OCI-LY7 (cell line): ENCODE measurements at places on chromosomes 1 and 21.

DNA sequence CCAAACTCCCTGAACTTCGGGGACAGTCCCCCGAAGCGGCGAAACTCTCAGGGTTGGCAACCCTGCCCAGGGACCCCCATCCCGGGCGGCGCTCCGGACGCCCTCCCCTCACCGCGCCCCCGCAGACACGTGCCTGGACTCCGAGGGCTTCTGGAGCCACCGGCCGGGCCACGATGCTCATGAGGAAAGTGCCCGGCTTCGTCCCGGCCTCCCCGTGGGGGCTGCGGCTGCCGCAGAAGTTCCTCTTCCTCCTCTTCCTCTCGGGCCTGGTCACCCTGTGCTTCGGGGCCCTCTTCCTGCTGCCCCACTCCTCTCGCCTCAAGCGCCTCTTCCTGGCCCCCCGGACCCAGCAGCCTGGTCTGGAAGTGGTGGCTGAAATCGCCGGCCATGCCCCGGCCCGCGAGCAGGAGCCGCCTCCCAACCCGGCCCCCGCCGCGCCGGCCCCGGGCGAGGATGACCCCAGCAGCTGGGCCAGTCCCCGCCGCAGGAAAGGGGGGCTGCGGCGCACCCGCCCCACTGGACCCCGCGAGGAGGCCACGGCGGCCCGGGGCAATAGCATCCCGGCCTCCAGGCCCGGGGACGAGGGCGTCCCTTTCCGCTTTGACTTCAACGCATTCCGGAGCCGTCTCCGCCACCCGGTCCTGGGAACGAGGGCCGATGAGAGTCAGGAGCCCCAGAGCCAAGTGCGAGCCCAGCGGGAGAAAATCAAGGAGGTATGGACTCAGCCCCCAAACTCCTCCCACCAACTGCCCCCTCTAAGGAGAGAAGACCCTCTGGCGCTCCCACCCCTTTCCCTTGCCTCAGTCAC is 1.2 kb downstream of the MAN1C1 start:
- DNase-seq, result no peak

GRCh38 chr21:35658242-35658641 is 402.1 kb downstream of the SETD4 start:
- DNase-seq, result no peak

GRCh38 chr1:29599071-29599470 is 362.7 kb downstream of the PTPRU start:
- DNase-seq, result no peak

GRCh38 chr1:85289848-85290335 is 13.5 kb upstream of the BCL10 start:
- peak; percentile 55 for DNase-seq

DNA sequence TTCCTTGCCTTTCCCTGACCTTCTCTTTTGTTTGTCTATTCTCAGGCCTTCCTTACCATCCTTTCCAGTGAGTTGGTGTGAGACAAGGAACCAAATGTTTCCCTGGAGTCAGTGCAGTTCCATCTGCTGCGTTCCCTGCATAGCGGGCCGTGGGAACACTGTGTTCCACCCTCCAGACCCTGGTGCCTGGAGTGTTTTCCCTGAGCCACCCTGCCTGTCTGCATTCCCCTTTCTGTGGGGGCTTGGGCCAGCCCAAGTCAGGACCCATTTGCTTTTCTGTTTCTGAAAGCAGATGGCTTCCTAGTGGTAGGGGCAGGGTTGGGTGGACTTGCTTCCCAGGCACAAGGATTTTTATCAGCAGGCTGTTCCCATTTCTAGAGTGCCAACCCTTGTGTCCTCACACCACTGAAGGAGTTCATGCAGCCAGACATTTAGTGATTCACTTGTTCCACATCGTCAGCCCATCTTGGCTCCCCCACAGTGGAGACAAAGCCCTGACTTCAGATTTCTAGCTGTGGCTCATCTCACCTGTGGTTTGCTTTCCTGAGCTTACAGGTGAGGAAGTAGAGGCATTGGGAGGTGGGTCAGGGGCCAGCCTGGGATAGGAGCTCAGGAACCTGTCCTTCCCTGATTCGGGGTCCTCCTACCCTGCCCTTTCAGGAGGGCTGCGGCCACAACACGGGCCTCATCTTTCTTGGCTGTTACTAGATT is 14.1 kb upstream of the MYOG start:
- DNase-seq, result no peak

- DNase-seq, result no peak
These were observed 22.9 kb downstream of the UMODL1 start for GRCh38 chr21:42093991-42094421.

- no peak for DNase-seq
These were observed 65.2 kb upstream of the FAM163A start for GRCh38 chr1:179677882-179678281.

DNA sequence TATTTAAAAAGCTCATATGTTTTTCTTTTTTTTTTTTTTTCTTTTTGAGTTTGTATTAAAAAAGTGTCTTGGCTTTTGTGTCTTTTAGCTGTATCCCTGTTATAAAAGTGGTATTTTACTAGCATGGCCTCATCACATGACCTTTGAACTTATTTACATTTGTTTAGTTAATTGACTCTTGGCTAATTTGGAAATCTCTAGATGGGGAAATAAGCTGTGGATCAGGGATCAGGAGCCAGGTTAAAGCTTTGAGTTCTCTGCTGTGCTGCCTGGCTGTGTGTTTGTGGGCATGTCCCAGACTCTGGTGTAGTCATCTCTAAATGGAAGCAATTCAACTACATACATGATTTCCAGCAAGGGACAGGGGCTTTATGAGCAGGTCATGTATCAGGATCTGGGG is 56.5 kb downstream of the HHAT start:
- DNase-seq, result no peak

DNA sequence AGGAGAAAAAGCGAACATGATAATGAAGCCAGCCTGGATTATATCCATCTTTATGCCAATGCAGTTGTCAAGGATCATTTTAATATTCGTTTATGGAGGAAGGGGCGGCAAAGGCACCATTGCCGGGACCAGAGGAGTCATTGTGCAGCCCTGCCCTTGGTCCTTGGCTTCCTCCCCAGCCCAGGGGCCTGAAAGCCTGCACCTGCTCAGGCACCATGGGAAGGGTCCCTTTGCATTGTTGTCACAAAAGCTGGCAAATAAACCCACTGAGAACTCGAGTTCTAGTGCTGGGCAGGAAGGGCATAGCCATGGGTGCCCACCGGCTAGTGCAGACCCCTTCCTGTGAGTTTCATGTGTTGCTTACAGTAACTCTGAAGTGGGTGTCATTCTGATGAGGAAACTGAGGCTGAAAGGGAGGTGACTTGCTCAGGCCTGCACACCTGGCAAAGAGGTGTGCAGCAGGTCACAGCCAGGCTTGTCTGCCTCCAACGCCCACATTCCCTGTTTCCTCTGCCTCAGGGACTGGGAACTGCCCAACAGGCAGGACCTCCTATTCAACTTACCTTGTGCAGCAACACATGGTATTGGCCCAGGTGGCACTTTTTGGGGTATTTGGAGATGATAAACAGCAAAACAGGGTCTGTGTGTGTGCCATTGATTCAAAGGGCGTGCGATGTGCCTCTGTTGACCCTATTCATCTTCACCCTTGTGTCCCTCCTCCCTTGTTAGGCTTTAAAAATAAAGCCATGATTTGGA is 84.6 kb downstream of the MAN1C1 start:
- DNase-seq, result no peak

DNA sequence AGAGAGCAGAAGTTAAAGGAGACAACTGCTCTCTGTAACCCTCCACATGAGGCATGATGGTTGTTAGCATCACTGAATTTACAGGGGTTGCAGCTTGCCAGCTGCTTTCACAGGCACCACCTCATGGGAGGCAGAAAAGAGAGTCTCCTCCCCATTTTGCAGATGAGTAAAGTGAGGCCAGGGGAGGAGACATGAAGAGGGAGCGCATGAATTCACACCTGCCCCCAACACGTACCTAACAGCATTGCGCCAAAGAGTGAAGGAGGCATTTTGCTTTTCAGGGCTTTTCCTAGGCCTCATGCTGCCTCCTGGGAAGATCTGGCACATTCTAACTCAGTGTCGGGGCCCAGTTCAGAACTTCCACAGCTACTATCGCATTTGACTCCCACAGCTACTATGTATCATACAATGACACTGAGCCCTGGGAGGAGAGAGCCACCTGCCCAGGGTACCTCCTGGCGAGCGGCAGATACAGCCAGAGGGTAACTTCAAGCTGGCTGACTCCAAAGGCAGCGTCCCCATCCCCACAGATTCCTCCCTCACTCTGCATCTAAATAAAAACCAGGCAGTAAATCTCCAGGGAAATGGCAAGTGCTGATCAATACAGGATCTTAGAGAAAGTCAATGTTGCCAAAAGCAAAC is 34.0 kb downstream of the GLIS1 start:
- no peak for DNase-seq

DNA sequence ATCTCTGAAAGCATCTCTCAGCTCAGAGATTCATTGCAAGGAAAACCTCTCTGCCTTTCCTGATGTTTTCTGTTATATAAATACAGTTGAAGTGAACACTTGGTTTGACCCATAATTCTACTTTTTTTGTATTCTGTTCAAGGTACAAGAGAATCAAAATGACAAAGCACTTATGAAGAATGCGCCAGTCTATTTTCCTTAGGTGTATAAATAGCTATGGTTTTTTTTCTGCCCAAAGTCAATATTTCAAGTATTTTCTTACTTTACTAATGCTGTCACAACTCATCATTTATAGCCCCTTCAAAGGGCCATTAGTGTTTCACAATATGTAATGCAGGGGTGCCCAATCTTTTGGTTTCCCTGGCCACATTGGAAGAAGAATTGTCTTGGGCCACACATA is 142.5 kb upstream of the C1orf105 start:
- no peak for DNase-seq

GRCh38 chr1:41319807-41320711 is 41.2 kb upstream of the FOXO6 start:
- no peak for DNase-seq
